ENCODE measurements at places on chromosomes 12 and 14.

DNA sequence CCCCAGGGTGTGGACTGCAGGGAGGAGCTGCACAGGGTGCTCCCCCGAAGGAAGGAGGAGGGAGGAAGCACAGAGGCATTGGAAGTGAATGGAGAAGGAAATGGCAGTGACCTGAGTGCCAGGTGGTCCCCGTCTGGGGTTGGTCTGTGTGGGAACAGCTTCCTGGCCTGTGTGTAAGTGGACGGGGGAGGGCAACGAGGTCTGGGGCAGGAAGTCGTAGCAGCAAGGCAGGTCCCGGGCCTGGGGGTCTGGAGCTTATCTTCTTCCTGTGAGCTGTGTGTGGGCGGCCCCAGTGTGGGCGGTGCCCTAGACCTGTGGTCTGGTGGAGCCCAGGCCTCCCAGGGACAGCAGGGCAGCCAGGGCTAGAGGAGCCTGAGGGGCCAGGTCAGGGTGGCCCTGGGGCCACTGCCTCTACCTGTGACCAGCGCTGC lies 382.1 kb downstream of the TMEM121 start:
- DNase-seq: no peak

- no peak for DNase-seq
Measured at GRCh38 chr14:78292003-78292402, 121.8 kb downstream of the NRXN3 start.

- peak; percentile 8 for DNase-seq
Measured at GRCh38 chr14:51776102-51776894, 84.1 kb upstream of the GNG2 start.

DNA sequence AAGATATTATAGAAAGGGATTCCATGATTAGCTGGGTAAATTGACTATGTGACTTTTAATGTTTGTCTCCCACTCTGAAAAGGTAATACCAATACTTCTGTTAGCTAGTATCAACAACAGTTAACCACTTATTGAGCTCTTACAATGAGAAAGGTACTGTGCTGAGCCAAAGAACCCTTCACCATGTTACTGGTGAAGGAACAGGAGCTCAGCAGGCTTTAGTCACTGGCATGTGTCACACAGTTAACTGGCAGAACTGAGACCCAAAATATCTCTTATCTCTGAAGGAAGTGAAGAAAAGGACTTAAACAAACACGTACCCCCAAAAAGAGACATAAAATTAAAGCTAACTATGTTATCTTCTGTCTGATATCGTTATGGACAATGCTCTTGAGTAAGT lies 170.6 kb downstream of the MED13L start:
- DNase-seq: no peak

GRCh38 chr12:132858718-132859266 lies 28.6 kb downstream of the CHFR start:
- no peak for DNase-seq

DNA sequence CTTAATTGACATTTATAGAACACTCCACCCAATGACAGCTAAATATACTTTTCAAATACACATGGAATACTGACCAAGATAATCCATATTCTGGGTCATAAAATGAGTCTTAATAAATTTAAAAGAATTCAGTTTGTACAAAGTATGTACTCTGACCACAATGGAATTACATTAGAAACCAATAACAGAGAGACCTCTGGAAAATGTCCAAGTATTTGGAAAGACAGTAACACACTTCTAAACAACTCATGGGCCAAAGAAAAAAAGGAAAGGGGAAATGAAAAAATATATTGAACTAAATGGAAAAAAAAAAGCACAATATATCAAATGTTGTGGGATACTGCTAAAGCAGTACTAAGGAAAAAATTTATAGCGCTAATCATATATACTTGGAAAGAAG lies 52.0 kb downstream of the CRACR2A start:
- no peak for DNase-seq

GRCh38 chr14:99234355-99234754 lies 37.6 kb downstream of the BCL11B start:
- no peak for DNase-seq

- DNase-seq: no peak
Measured at GRCh38 chr14:24861083-24861630, 188.8 kb downstream of the STXBP6 start.

DNA sequence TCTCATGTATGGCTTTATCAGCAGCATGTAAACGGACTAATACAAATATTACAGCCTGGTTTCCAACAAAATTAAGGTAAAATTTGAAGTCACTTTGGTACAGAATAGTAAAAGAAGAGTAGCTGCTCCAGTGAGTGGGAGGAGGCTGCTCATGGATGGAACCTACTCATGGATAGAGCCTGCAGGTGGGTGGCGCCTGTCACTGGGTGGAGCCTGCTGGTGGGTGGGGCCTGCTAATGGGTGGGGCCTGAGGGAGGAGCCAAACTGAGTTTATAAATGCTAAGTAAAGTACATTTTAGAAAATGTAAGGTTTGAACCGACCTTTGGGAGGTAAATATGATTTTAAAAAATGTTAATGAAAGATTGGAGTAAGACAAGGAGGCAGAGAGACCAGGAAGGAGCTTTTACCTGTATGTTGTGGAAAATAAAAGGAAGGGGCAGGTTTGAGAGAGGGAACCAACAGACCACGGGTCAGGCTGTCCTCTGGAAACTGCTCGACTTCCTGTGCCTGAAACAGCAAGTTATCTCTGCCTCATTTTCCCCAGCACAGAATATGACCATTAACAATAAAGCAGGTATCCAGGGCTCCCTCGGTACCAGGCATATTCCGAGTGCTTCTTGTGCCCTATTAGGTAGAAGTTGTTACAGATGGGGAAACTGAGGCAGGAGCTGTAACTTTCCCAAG lies 55.9 kb upstream of the SEL1L start:
- DNase-seq: peak; percentile 1

GRCh38 chr12:116071555-116072230 lies 205.8 kb downstream of the MED13L start:
- DNase-seq: no peak
